Thymus (tissue), 14 donors: ENCODE measurements at places on chromosomes 11 and 22. TPM values are rescaled to one million over a fixed set of nuclear protein-coding genes. Genes with fewer than 3 reads are reported as not detected.

Gene NCAM1
- 0.47 TPM for total RNA-seq

Gene CCDC116
- 0.09 TPM for total RNA-seq

Gene GLYATL2
- total RNA-seq, result 0.19 TPM

Gene BRSK2
- 0.14 TPM for total RNA-seq

Gene FAM118B
- 23.7 TPM for total RNA-seq

- H3K27me3 ChIP-seq, result peaks cover 17% of the 10 kb centered on the region
- no peak for DNase-seq
- no peak overlapping the region for H3K27ac ChIP-seq
- H3K4me1 ChIP-seq, result no peaks in the 10 kb centered on the region
Measured at GRCh38 chr22:49710746-49711145, 116.9 kb downstream of the BRD1 start.

GRCh38 chr22:50140615-50141014, 29.9 kb upstream of the PANX2 start:
- DNase-seq, result no peak
- H3K36me3 ChIP-seq, result no peaks in the 10 kb centered on the region
- H3K4me1 ChIP-seq, result peaks cover 8% of the 10 kb centered on the region

DNA sequence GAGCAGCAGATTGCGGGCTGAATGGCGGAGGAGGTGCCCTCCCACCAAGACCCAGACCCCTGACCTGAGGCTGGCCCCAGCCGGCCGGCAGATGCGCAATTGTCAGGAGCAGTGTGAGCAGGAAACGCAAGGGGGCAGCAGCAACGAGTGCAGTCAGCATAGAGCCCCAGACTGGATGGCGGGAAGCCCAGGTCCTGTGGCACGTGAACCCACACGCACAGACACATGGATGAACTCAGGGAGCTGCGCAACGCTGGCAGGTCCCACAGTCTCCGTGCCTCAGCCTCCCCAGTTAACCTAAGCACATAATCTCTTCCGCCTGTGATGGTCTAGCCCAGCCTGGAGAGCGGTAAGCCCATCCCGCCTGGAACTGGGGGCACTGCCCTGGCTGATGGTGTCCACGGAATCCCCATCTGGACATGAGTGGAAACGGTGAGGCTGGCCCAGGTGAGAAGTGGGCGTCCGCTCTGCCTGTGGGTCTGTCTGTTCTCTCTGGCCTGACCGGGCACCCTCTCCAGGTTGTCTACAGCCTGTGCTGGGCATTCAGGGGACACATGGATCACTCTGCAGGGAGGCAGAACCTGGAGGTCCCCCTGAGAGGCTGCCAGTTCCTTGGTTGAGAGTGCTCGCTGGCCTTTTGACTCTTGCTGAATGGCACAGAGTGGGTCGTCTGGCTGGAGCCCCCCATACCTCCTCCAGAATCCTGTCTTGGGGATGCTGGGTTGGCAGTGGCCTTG, 626 bp upstream of the TBX10 start:
- H3K27ac ChIP-seq, result no peak overlapping the region
- DNase-seq, result peak; percentile 60
- no peaks in the 10 kb centered on the region for H3K36me3 ChIP-seq
- no peak overlapping the region for H3K4me3 ChIP-seq

GRCh38 chr11:103901656-103902055, 134.8 kb upstream of the DDI1 start:
- H3K4me3 ChIP-seq, result no peak overlapping the region
- DNase-seq, result no peak
- no peaks in the 10 kb centered on the region for H3K4me1 ChIP-seq
- H3K27me3 ChIP-seq, result no peaks in the 10 kb centered on the region
- H3K36me3 ChIP-seq, result no peaks in the 10 kb centered on the region

DNA sequence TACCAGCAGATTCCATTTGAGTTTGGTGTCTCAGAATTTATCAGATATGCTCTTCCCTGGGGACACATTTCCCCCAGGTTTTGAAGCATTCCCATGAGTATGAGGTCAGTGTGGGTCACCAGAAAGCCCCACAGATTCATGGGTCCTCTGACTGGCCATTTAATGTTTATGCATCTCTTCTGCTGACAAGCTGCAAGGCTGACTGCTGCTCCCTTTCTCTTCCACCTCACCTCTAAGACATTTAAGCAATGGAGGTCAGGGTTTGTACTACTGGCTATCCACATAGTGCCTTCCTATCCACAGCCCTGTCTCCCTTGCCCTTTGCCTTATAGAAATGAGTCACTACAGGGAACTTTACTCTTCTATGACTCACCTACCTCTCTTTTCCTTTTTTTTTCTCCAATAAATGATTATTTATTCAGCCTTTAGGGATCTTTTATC, 106.0 kb upstream of the TIMP3 start:
- H3K27me3 ChIP-seq, result no peaks in the 10 kb centered on the region
- H3K27ac ChIP-seq, result no peak overlapping the region
- DNase-seq, result no peak

DNA sequence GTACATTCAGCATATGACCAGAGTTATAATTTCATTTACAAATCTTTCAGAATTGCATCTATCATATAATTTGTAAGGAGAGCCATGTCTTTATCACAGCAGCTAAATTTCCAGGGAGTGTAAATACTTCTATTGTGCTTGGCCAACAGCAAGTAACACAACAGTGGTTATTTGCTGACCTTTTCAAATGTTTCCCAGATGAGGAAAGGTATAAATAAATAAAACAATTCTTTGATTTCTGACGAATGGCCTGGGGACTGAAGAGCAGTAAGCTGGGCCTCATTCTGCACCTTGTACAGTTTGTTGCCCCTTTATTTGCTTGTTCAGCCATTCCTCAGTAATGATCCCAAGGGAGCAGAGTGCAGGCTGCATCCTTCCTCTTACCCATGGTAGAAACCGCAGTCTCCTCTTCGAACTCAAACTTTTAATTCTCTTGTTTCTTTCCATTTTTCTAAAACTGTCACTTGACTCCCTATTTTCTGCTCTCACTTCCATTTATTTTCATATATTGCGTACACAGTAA, 132.8 kb downstream of the DDX10 start:
- H3K36me3 ChIP-seq, result no peaks in the 10 kb centered on the region
- no peaks in the 10 kb centered on the region for H3K4me1 ChIP-seq
- no peak overlapping the region for H3K4me3 ChIP-seq
- no peaks in the 10 kb centered on the region for H3K27me3 ChIP-seq

- H3K27me3 ChIP-seq, result no peaks in the 10 kb centered on the region
- DNase-seq, result no peak
- H3K36me3 ChIP-seq, result no peaks in the 10 kb centered on the region
- H3K27ac ChIP-seq, result peak overlapping the region; percentile 32
- peaks cover 3% of the 10 kb centered on the region for H3K4me1 ChIP-seq
Measured at GRCh38 chr11:106021181-106021966, 666 bp downstream of the MSANTD4 start.

GRCh38 chr22:44407987-44408828, 89.8 kb downstream of the RTL6 start:
- H3K4me1 ChIP-seq, result no peaks in the 10 kb centered on the region
- H3K27me3 ChIP-seq, result no peaks in the 10 kb centered on the region
- no peak overlapping the region for H3K4me3 ChIP-seq

DNA sequence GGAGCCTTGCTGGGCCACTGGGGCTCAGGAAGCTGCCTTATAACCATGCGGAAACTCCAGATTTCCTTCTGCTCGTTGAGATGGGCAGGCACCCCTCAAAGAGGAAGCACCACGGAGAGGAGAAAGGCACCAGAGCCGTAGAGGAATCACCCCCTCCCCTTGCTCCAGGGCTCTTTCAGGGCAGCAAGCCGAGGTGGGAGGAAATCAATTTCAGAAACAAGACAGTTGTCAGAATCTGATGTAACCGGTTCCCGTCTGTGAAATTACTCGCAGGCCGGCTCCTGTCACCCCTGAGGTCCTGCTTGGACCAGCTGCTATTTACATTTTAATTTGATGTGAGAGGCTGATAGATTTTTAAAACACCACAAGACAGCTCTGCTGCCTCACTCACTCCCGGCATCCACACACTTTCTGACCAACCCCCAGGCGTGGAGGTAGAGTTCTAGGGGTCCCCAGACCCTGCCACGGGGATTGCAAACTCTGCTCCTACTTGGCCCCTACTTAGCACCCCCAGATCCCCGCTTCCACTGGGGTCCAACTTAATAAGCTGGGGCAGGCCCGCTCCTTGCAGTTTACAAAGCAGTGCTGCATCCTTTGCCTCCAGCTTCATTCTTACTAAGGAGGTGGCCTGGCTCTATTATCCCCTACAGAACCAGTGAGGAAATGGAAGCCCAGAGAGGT, 162.5 kb downstream of the CEP164 start:
- H3K36me3 ChIP-seq, result no peaks in the 10 kb centered on the region
- H3K27ac ChIP-seq, result no peak overlapping the region
- no peak overlapping the region for H3K4me3 ChIP-seq
- peaks cover 29% of the 10 kb centered on the region for H3K27me3 ChIP-seq

DNA sequence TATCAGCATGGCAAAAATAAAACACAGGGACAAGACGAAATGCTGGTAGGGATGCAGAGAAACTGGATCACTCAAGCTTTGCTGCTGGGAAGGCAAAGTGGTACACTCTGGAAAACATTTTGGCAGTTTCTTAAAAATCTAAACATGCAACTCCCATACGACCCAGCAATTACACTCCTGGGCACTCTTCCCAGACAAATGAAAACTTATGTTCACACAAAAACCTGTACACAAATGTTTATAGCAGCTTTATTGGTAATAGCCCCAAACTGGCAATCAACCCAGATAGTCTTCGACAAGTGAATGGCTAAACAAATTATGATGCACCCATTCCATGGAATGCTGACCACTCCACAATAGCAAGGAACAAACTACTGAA, 35.8 kb upstream of the PRR5 start:
- peaks cover 28% of the 10 kb centered on the region for H3K27me3 ChIP-seq
- H3K27ac ChIP-seq, result no peak overlapping the region
- no peak overlapping the region for H3K4me3 ChIP-seq
- no peaks in the 10 kb centered on the region for H3K36me3 ChIP-seq
- H3K4me1 ChIP-seq, result peaks cover 39% of the 10 kb centered on the region
- DNase-seq, result no peak

DNA sequence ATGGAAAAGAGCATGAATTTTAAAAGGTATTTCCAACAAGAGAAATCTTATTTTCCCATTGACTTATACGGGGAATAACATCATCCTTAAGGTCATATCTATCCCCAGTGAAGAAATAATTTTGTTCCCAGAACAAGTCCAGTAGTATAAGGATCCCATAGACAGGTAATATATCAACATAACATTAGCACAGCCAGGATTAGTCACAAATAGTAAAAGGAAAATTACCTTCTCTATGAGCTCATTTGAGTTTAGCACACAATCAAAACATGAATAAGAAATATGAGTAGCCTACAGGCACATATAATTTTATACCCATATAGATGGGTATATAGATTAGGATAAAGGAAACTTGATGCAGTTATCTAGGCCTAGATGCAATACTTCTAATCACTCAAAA, 2.8 kb upstream of the OR52K1 start:
- no peaks in the 10 kb centered on the region for H3K4me1 ChIP-seq
- DNase-seq, result no peak
- no peak overlapping the region for H3K27ac ChIP-seq
- H3K36me3 ChIP-seq, result no peaks in the 10 kb centered on the region
- H3K27me3 ChIP-seq, result no peaks in the 10 kb centered on the region
- no peak overlapping the region for H3K4me3 ChIP-seq

- H3K4me3 ChIP-seq, result no peak overlapping the region
- no peak overlapping the region for H3K27ac ChIP-seq
- no peaks in the 10 kb centered on the region for H3K36me3 ChIP-seq
- no peak for DNase-seq
Measured at GRCh38 chr22:41556561-41556960, 4.2 kb upstream of the CSDC2 start.

DNA sequence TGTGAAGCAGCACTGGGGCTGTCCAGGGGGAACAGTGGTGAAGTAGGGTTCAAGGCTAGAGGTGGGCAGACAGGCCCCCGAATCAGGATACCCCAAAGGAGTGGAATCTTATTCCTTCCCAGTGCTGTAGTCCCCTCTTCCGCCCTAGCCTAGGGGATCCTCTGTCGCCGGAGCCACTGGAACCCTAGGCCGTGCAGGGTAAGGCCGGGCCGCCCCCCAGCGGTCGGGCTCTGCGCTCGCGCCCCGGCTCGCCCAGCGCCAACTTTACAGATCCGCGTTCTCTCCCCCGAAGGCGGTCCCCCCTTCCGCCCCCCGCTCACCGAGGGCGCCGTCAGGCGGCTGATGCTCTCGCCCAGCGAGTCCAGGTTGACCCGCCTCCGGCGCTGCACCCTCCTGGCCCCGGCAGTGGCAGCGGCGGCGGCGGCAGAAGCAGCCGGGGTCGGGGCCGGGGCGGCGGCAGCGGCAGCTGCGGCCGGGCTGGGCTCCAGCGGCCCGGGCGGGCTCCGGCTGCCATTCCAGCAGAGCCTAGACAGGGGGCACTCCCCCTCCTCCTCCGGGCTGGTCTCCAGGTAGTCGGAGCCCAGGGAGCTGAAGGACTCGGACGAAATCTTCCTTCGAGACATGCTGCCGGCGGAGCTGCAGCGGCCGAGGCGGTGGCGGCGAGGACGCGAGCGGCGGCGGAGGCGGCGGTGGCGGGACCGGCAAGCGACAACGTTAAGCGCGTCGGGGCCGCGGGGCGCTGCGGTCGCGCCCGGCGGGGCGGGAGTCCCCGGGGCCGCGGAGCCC, 650 bp downstream of the GUCY1A2 start:
- no peaks in the 10 kb centered on the region for H3K4me1 ChIP-seq
- H3K4me3 ChIP-seq, result peak overlapping the region; percentile 41
- DNase-seq, result no peak
- H3K36me3 ChIP-seq, result no peaks in the 10 kb centered on the region
- H3K27me3 ChIP-seq, result peaks cover 36% of the 10 kb centered on the region

DNA sequence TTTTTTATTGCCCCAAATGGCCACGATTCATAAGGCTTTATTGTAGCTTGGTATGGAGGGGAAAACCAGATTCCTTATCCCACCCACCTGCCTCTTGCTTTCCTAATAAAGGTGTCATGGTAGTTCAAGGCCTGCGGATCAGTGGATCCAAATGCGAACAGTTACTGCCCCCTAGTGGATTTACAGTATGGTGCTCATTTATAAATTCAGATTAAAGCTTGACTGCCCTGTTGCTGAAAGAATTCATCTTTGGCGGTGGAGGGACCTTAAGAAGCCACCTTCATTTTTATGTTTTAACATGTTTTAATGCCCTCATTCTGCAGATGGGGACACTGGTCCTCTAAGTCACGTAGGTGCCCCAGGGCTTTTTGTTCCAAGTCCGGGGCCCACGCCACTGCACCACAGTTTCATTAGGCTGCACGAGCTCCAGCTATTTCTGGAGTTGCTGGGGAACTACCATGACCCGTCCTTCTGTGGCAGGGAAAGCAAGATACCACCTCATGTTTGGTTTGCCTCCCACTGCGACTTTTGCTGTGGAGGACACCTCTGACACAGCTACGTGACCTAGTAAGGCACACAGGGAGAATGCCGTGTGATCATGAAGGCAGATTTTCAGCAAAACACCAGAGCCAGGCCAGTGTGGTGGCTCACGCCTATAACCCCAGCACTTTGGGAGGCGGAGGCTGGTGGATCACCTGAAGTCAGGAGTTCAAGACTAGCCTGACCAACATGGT, 15.6 kb upstream of the INCENP start:
- H3K4me1 ChIP-seq, result peaks cover 9% of the 10 kb centered on the region
- DNase-seq, result peak; percentile 44
- H3K36me3 ChIP-seq, result no peaks in the 10 kb centered on the region
- H3K27ac ChIP-seq, result no peak overlapping the region

- DNase-seq, result no peak
- no peak overlapping the region for H3K27ac ChIP-seq
- no peak overlapping the region for H3K4me3 ChIP-seq
- no peaks in the 10 kb centered on the region for H3K36me3 ChIP-seq
Measured at GRCh38 chr22:26229910-26230309, 60.6 kb downstream of the SEZ6L start.
